ENCODE measurements at places on chromosomes 13 and 19.

- DNase-seq = no peak
Observed at GRCh38 chr13:42239161-42239560, 32.8 kb upstream of the AKAP11 start.

- no peak for DNase-seq
Observed at GRCh38 chr13:26508885-26509284, 48.6 kb upstream of the WASF3 start.

DNA sequence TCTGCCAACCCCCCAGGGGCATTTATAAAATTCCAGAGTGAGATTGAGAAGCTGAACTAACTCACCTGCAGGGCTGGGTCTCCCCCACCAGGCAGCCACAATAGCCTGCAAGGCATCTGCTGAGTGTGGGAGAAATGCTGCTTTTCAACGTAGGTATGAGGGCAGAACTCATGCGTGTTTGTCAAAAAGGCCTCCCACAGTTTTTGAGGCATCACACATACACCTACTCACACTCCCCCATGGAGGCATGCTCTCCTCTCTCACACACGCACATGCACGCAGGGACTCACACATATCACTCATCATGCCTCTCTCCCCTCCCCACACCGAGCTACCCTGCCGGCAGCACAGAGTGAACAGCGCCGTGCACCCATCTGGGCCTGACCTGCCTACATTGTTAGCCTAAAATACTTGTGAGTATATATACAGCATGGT is 390.5 kb downstream of the FGF9 start:
- DNase-seq = peak; percentile 14

DNA sequence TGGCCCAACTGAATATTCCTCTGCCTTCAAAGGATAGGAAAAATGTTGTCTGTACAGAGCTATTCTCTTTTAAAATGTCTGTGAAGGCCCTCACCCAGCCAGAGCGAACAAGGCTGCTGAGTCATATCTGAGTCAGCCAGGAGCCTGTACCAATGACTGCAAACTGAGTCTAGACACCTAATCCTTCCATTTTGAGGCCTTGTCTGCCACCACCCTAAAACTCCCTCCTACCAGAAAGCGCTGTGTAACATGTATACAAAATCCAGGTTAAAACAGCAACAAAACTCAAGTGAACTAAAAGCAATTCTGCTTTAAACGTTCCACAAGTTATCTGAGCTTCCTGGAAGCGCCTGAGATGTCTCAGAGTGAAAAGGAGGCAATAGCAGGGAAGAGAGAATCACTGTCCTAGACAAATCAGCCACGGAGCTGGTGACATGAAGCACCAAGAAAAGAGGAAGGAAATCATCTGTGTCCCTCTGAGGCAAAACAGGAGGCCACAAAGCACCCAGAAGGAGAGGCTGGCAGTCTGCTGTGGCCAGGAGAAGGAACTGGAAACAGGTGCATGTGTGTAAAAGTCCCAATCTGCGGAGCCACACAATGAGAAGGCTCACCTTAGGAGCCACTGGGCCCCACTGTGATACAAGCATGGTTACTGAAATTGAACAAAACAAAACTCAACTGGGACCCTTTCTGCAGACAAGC is 10.2 kb downstream of the DHRS12 start:
- no peak for DNase-seq

GRCh38 chr13:23469951-23470421 is 36.5 kb upstream of the SACS start:
- DNase-seq = no peak

- no peak for DNase-seq
Observed at GRCh38 chr19:7734220-7735203, 2.6 kb upstream of the CLEC4G start.

GRCh38 chr19:30916238-30916637 is 433.0 kb downstream of the TSHZ3 start:
- DNase-seq = no peak

DNA sequence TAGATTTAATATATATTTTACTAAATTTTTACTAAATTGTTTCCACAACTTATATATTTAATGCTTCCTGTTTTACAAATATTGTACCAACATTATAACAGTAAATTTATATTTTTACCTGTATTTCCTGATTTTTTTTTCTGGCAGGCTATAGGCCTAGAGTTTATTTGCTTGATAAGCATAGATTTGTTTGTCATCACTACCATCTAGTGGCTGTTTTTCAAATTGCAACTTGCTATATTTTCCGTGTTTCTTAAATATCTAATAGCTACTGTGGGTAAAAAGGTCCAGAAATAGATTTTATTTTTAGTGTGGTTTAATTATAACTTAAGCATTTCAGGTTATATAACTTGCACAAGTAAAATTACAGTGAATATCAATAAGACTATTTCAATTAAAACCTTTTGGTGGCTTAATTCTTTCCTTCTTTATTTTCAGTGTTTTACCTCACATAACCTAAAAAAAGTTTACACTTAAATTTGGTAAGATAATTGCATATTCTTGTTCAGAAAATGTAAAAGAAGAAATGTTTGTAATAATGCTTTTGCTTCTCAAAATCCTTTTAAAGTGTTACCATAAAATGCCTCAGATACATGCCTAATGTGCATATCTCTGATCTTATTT is 60.6 kb downstream of the NDFIP2 start:
- no peak for DNase-seq

- DNase-seq = no peak
Observed at GRCh38 chr19:19871932-19872331, 6.2 kb downstream of the ZNF253 start.

DNA sequence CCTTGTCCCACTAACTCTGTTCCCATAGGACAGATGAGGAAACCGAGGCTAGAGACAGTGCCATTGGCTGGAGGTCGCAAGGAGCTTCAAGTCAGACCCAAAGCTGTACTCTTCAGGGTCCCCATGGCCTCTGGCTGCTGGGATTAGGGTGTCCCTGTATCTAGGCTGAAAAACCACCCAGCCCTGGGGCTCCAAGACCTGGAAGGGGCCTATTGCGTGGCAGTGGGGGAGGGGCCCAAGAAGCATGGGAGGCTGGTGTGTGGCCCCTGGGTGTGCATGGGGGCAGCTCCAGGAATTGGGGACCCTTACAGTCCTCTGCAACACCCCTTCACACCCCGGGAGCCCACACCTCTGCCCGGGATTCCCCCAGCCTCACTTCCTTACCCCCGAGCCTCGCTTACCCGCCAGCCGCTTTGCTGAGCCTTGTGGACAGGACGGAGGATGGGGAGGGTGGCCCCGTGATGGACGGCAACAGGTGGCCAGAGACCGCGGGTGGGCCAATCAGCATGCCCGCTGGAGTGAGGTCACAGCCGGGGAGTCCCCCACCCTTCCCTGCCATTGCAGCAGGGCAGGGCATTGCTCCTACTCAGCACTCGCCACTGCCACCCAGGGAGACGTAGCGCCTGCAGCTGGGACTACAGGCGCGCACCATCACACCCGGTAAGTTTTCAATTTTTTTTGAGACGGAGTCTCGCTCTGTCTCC is at the start of gene JSRP1:
Gene JSRP1 (minus strand): TSS at position 436 of the 704 bp plus-strand sequence. CDS start 1,103 bp downstream, outside the sequence.
- DNase-seq = no peak

GRCh38 chr19:47421844-47422395 is 2.6 kb upstream of the MEIS3 start:
- DNase-seq = no peak

DNA sequence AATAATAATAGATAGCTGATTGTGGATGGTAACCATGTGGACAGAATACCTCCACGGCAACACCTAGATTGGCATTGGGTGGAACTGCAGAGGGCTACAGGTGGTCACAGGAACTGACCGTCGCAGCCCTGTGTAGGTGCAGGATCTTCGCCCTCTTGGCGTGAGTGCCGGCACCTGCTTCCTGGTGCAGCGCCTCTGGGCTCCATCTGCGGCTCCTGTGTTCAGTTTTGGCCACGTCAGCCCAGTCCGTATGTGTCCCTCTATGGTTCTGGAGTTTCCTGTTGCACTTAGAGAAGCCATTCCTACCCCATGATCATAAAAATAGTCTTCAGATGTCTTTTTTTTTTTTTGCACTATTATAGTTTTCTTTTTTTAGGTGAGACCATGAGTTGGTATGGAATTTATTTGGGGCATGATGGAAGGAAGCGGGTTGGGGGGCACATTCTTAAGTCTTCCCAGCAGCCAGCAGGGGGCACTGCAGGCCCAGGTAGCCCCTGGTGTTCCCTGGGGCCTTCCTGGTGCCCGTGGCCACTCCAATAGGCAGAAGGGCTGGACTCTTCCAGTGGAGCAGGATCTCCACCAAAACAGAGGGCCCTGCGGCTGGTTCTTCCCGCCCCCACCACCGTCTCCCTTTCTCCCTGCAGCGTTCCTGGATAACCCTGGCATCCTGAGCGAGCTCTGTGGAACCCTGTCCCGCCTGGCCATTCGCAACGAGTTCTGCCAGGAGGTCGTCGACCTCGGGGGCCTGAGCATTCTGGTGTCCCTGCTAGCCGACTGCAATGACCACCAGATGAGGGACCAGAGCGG is 10.1 kb upstream of the SLC25A42 start:
- peak; percentile 48 for DNase-seq

- DNase-seq = no peak
Observed at GRCh38 chr19:1440418-1440801, 2.2 kb downstream of the RPS15 start.

DNA sequence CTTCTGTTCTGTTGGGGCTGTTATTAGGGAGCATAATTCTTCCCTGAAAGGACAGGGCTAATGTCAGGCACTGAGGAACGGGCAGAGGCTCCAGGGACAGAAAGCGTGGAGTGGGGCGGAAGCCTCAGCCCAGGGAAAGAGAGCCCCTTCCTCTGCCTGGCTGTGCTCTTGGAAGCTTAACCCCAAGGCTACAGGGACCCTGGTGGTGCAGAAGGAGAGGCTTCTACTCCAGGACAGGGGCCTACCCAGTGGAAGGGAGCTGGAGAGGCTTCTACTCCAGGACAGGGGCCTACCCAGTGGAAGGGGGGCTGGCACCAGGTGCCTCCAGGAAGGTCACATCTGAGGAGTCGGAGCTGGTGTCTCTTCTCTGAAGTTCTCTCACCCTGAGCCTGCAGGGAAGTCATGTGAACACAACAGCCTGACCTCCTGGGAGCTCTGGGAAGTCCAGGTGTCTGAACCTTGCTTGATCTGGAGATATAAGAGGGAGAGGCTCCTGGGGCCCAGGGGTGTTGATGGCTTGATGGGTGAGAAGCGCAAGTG is 159.5 kb upstream of the SOX1 start:
- no peak for DNase-seq

- DNase-seq = no peak
Observed at GRCh38 chr19:8046569-8047165, 5.9 kb upstream of the CCL25 start.

DNA sequence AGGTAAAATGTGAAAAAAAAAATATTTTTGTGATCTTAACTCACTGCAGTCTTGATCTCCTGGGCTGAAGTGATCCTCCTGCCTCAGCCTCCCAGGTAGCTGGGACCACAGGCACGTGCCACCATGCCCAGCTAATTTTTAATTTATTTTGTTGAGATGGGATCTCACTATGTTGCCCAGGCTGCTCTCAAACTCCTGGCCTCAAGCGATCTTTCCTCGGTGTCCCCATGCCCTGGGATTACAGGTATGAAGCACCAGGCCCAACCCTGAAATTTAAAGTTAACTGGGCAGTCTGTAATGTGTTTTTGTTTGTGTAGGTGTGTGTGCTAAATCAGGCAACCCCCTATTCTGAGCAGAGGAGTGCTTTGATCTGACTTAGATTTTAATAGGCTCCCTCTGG is 3.4 kb upstream of the C5AR1 start:
- DNase-seq = no peak

GRCh38 chr19:38740932-38741331 is 3.3 kb downstream of the CAPN12 start:
- no peak for DNase-seq

GRCh38 chr19:35211545-35212230 is 16.9 kb downstream of the FAM187B start:
- DNase-seq = peak; percentile 56

- peak; percentile 12 for DNase-seq
Observed at GRCh38 chr13:99614465-99614885, 113.2 kb downstream of the TM9SF2 start.

DNA sequence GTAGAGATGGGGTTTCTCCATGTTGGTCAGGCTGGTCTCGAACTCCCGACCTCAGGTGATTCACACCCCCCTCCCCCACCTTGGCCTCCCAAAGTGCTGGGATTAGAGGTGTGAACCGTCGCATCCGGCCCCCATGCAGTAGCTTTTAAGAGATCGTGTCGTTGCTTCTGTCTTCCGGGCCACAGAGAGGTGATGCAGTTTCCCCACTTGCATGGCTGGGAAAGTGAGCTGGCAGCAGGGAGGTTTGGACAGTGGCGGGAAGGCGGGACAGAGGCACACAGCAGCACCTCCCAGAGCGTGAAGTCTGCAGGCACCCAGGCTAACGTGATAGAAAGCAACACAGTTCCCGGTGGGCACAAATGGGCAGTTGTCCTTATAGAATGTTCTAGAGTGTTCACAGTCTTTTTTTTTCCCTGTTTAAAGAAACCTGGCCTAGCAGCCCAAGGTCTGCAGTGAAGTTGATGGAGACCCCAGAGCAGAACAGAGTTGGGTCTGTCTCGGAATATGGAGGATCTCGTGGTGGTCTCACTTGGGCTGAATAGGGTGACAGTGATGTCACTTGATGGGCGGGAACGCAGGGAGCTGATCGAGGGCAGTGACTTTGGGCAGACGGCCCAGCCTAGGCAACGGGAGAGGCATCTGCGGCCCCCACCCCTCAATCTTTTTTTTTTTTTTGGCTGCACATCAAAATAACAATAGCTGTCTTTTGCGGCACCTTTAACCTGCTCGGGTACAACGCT is 4.9 kb downstream of the UHRF1 start:
- DNase-seq = no peak

GRCh38 chr13:43786472-43786765 is 353 bp downstream of the ENOX1 start:
- no peak for DNase-seq

DNA sequence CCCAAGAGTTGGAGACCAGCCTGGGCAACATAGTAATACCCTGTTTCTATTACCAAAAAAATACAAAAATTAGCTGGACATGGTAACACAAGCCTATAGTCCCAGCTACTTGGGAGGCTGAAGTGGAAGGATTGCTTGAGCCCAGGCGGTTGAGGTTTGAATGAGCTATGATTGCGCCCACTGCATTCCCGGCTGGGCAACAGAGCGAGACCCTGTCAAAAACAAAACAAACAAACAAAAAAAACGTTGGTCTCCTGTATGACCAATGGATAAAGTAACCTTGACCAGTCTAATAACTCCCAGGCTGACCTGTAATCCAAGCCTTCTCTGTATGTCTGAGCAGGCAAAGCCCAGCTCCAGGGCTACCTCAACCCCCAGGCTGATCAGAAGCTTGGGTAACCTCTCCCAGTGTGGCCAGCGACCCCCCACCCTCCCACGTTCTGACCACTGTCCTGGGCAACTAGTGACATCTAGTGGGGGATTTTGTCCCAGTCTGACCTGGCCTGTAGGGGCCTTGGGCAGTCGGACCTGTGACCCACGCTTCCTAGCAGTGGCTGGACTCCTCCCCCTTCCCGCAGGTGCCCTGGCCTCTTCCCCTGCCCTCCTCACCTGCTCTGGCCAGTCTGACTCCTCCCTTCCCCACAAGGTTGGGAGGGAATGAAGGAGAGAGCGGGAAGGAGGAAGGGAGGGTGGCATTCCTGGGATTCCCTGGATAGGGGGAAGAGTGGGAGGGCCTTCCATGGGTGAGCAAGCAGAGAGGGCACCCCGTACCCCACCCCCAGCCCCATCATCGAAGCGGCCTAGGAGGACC is 1.0 kb upstream of the BCAM start:
- no peak for DNase-seq

All from activated CD4-positive, alpha-beta T cell treated with anti-CD3 and anti-CD28 coated beads for 1 hour (primary cell).